ENCODE measurements at places on chromosomes 5 and 9.

DNA sequence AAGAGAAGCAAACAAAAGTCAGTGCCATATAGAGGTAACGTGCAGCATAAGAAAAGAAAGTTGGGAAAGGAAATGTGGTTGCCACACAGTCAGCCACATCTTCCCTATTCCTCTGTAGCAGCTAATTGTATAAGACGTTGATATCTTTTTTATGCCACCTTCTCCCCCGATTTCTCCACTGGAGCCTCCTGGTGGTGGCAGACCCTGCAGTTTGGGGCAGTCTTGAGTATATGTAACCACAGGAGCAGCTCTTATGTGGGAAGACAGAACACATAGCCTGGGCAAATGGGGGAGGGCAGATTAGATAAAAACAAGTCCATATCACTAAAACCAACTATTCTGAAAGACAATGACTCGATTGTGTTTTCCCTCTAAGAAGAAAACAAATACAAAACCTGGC is 99.7 kb downstream of the PLCXD3 start:
- DNase-seq, result no peak

- no peak for DNase-seq
Observed at GRCh38 chr5:168434001-168434400, 52.3 kb upstream of the RARS1 start.

GRCh38 chr5:174610968-174611367 is 113.4 kb upstream of the MSX2 start:
- peak; percentile 52 for DNase-seq

DNA sequence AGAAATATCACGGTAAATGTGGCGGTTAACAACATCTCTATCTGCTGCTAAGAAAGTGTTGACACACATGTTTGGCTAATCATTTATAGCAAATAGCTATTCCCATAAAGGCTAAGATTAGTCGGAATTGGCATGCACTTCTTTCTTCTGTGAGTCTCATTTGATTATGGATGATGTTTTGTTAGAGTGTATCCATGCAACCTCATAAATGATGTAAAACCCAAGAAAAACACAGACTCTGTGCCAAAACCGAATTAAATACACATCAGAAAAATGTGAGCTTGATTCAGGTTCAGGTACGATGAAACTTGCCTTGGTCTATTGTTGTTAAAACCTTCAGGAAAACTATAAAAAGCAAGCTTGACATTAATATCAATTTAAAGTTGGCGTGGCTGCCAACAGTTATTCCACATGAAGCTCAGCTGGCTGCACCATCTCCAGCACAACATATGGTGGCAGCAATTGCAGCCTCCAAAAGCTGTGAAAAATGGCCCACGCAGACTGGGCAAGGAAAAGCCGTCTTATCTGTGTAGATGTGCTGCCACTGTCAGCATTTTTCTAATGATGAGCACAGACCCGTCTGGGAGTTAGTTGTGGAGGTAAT is 41.1 kb upstream of the ICE1 start:
- no peak for DNase-seq

GRCh38 chr5:178137991-178138390 is 7.2 kb downstream of the RMND5B start:
- no peak for DNase-seq

All from psoas muscle (tissue), 8 donors.